ENCODE measurements at places on chromosomes 3 and 15. TPM values are rescaled to one million over a fixed set of nuclear protein-coding genes. Genes with fewer than 3 reads are reported as not detected.

GRCh38 chr3:185900228-185900627, 37.6 kb downstream of the TRA2B start:
- no peaks in the 10 kb centered on the region for H3K27me3 ChIP-seq
- H3K36me3 ChIP-seq: no peaks in the 10 kb centered on the region
- no peak overlapping the region for H3K4me3 ChIP-seq
- no peaks in the 10 kb centered on the region for H3K4me1 ChIP-seq
- H3K27ac ChIP-seq: no peak overlapping the region

- H3K36me3 ChIP-seq: no peaks in the 10 kb centered on the region
- no peaks in the 10 kb centered on the region for H3K27me3 ChIP-seq
- no peak overlapping the region for H3K27ac ChIP-seq
- no peaks in the 10 kb centered on the region for H3K4me1 ChIP-seq
- H3K4me3 ChIP-seq: no peak overlapping the region
- no peak for DNase-seq
Measured at GRCh38 chr15:69236505-69236904, 62.2 kb upstream of the PAQR5 start.

GRCh38 chr3:44235604-44236484, 5.8 kb upstream of the TOPAZ1 start:
- no peak overlapping the region for H3K27ac ChIP-seq
- no peak overlapping the region for H3K4me3 ChIP-seq
- H3K4me1 ChIP-seq: peaks cover 9% of the 10 kb centered on the region
- peak; percentile 87 for DNase-seq
- H3K36me3 ChIP-seq: no peaks in the 10 kb centered on the region

DNA sequence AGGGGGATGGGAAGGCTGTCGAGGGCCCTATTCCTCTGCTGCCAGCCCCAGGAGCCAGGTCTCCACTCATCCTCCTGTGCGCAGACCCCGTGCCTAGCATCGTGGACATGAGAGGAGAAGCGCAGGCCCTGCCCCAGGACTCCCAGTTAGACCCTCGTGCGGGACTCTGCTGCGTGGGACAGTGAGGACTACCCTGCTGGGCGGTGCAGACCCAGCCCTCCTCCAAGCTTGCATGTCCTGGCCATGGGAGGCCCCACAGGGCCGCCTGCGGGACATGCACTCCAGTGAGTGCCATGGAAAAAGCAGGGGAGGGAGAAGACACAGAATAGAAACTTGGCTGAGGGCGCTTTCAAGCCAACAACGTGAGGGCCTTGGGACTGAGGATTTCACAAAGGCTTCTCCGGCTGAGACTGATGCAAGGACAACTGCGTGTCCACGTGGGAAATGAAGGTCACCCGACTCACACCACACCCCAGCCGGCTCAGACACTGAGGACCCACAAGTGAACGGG, 62.6 kb upstream of the IQSEC1 start:
- no peaks in the 10 kb centered on the region for H3K4me1 ChIP-seq
- no peak overlapping the region for H3K4me3 ChIP-seq

DNA sequence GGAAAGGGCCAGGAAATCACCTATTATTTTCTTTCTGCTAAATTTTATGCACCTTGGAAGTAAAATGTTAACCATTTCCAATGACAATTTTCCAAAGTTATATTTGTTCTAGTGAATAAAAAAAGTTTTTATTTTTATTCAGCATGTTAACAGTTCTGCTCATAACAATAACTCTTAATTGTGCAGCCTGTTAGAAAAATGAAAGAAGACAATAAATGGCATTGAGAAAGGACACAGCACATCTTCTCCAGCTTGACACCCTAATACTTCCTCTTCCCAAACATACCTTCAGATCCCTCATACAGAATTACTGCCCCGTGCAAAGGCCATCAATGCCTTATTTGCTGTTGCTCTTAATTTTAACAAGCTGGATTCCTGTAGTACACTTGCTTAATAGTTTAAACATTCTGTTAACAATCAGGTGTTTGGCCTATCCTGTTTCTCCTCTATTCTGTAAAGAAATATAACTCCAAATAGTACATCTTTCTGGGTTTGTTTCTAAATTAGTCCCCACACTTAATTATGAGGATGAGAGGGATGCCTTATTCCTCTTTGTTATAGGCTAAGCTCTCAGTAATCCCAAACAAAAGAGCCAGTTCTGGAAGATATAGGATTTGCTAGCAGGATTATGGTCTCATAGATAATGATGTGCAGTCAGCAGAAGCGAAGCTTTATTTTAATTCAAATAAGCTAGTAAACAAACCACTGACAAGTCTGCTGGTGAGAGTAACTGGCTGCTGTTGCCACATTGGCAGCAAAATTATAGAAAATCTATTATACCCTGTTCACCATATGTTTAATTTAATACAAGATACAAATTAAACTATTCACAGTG, 19.2 kb upstream of the SOX2 start:
- no peak overlapping the region for H3K4me3 ChIP-seq
- H3K27ac ChIP-seq: no peak overlapping the region
- no peak for DNase-seq
- peaks cover 20% of the 10 kb centered on the region for H3K4me1 ChIP-seq

- no peak for DNase-seq
- H3K4me1 ChIP-seq: peaks cover 19% of the 10 kb centered on the region
- no peak overlapping the region for H3K4me3 ChIP-seq
- H3K36me3 ChIP-seq: no peaks in the 10 kb centered on the region
Measured at GRCh38 chr3:172391592-172392302, 56.5 kb downstream of the GHSR start.

Gene PRSS50
- not detected for total RNA-seq

Gene TRPM1
- not detected for total RNA-seq

Gene GOLGA8M
- 0.31 TPM for total RNA-seq

Gene GPR87
- total RNA-seq: not detected

Gene CAMK2N2
- not detected for total RNA-seq
